ENCODE measurements at places on chromosomes 3 and 15.
A peak's percentile ranks its signal among the peaks of the same experiment; 100 is the strongest.

DNA sequence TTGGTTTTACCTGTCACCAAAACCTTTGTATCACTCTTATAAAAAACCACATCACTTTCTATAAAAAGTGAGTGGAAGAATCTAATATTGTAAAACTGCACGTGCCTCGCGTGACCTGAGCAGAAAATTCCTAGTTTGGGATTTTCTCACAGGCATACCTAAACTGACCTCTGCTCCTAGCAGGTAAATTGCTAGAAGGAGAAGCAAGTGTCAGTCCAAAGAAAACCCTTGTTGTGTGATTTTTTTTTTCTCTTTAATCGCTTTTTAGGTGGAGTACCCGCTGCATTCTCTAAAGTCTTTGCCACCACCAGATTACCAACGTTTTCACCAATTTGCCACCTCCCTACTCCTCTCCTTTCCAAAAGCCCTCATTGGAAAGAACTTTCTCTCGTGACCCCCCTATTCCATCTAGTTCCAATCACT, 534 bp upstream of the UBE2E1 start:
- no peak for DNase-seq

DNA sequence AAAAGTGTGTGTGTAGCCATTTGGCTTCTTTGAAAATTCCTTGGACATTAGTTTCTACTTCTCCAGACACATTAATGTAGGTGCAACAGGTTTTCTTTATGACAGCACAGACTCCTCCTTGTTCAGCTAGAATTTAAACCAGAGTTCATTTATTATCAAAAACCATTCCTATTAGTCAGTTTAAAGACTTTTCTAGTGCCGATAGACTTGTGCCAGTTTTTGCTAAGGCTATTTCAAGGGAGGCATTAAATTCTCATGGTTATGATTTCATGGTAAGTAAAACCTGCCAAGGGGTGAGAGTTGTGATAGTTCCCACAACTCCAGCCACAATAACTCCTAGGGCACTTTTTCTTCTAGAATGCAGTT, 20.6 kb upstream of the SENP7 start:
- DNase-seq = no peak

DNA sequence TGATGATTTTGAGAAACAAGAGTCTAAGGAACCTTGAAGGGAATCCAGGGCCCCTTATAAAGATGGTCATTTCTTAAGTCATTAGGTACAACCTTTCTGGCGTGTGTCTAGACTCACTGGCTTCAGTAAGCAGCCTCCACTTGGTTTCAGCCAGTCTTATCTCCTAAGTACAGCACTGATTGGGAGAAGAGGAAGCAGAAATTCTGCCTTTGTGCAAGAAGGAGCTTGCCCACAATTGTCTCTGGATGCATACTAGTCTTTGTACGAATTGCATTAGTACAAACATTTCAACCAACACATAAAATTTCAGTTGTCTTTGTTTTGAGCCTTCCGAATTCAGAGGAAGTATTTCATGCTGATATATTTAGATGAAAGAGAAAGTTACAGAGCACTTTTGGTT, 139.4 kb downstream of the SLCO3A1 start:
- DNase-seq = no peak

DNA sequence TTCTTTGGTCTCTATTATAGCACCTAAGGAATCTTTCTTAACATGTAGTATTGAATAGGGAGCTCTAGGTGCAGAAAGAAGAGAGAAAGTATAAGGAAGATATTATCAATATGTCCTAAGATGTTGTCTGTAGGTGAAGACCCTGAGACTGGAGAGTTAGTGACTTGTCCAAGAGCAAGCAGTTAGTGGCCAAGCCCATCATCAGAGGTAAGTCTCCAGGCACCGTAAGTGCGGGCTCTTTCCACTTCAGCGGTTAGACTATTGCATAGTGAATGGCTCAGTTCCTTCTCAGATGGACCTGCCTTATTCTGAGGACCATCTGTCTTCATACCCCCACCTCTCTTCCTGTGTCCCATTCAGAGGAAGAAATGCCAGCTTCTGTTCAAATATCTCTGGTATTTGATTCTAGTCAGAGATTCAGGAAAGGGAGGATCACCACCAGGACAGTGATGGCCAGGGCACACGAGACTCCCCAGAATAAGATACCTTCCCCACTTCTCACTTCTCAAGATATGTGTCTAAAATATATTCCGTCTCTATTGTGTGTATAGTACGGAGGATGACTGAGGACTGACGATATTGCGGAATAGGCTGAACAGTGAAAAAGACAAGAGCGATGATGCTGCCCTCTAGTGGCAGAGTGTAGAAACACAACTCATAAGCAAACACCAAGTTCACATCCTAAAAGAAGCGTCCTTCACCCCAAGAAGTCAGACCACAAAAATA, 19.1 kb upstream of the ADGRG7 start:
- peak; percentile 66 for DNase-seq

DNA sequence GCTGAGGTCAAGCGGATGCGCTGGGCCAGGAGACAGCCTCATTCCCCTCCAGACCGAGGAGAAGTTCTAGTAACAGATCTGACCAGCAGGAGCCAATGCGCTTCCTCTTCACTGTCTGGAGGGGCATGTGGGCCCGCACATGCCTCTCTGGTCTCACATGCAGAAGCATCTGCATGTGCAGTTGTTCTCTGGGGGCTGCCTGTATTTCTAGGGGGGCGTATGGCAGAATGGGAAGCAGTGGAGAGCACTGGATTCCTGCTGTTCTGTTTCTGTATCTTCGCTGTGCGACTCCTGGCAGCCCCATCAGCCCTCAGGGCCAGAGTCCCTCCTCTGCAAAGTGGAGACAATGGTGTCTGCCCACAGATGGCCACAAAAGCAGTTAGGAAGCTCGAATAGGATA, 170.4 kb upstream of the IQSEC1 start:
- DNase-seq = no peak

- no peak for DNase-seq
Measured at GRCh38 chr3:23644099-23644498, 161.7 kb upstream of the UBE2E1 start.

DNA sequence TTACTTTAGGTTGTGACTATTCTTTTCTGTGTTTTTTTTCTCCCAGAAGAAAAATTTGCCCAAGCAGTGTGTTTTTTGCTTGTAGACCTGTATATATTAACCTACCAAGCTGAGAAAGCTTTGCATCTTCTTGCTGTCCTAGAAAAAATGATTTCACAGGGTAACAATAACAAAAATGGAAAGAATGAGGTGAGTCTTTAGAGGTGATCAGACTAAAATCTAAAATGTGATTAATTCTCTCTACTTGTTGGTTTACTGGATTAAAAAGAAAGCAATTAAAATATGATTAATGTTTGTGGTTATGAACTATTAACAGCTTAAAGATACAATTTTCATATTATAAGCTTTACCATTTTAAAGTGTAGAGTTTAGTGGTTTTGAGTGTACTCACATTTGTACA, 28.2 kb downstream of the CNOT10 start:
- no peak for DNase-seq

DNA sequence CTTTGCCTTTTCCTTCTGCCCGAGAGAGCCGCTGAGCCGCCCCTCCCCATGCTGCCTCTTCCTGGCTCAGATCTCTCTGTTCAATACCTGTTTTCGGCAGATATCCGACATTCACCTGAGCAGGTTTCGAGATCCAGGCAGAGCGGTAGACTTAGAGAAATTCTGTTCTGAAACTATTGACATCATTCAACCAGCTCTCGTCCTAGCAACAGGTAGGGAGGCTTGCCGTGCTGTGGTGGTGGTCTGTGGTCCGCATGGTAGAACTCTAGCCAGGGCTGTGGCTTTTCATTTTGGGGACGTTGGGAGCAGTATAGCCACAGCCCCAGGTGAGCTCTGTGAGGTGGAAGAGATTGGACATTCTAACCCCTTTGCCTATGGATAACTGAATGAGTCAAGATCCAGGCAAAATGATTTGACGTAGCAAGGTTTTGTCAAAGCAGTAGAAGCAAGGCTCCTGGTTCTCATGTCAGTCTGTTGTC, 810 bp downstream of the TMEM62 start:
- DNase-seq = no peak
